D341Med (cell line): ENCODE measurements at places on chromosomes 7 and 10.
A peak's percentile ranks its signal among the peaks of the same experiment; 100 is the strongest.

DNA sequence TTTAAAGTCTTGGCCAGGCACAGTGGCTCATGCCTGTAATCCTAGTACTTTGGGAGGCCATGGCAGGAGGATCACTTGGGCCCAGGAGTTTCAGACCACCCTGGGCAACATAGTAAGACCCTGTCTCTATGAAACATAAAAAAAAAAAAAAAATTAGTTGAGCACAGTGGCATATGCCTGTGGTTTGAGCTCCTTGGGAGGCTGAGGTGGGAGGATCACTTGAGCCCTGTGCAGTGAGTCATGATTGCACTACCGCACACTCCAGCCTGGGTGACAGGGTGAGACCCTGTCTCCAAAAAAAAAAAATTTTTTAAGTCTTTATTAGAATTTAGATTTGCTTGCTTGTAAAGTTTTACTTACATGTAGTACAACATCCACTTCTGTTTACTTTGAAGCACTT is 14.0 kb downstream of the WNT2 start:
- no peak for DNase-seq

GRCh38 chr7:157293413-157293788 is 43.4 kb upstream of the DNAJB6 start:
- DNase-seq, result no peak

DNA sequence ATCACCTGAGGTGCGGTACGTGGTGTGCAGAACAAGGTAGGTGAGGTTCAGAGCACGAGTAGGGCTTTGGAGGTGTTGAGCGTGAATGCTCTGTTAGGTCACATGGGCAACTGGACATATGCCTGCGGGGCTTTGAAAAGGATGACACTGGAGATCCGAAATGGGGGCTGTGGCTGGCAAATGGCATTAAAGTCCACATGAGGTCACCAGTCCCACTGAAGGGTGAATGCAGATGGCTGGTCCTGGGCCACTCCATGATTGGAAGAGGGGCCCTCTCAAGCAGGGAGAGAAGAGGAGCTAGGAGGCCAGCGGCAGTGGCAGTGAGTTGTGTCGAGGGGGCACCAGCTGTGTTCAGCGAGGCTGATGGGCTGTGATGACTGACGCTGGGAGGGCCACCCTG is 254.9 kb upstream of the SHH start:
- no peak for DNase-seq

DNA sequence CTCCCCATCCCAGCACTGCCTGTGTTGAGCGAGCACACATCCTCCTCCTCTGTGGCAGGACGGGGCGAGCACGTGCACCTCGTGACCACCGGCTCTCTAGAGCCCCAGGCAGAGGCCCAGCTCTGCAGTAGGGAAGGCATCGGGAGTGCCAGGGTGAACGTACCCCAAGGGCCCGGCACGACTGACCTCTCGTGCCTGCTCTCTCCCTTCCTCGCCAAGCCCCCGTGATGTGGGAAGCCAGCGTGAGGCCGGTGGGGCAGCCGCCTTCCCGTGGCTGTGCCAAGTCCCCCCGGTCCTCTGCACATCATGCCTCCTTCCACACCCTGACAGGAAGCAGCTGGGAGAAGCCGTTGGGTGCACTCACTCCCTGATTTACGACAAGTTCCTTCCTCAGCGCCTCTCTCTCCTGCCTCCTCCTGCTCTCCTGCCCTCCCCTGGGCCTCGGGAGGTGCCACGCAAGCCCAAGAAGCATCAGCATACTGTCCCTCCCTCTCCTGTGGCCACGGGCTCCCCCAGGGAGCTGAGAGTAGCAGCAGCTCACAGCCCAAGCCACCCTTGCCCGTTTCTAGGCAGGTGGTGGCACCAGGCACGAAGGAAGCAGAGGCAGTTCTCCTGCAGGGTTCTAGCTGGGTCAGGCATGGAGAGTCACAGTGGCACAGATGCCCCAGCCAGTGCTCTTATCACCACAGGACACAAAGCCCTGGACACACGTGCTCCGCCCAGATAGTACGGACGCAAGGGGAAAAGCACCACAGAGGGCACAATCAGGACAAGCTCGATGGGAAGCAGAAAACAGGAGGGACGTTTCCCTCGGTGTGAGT is 47.0 kb downstream of the AMZ1 start:
- DNase-seq, result peak; percentile 20
